Muscle of arm (tissue), 14 donors: ENCODE measurements at places on chromosomes 12 and 14. TPM values are rescaled to one million over a fixed set of nuclear protein-coding genes. Genes with fewer than 3 reads are reported as not detected.

ITGB7 gene
- polyA plus RNA-seq, result 4.2 TPM

GRCh38 chr12:51389302-51389999 lies 1.8 kb downstream of the GALNT6 start:
- no peak for DNase-seq

- DNase-seq, result no peak
Measured at GRCh38 chr12:2503036-2503435, 291.7 kb upstream of the FKBP4 start.

OTOGL gene
- 0.72 TPM for polyA plus RNA-seq

- DNase-seq, result no peak
Measured at GRCh38 chr14:34113005-34113511, 162.2 kb upstream of the EGLN3 start.

DNA sequence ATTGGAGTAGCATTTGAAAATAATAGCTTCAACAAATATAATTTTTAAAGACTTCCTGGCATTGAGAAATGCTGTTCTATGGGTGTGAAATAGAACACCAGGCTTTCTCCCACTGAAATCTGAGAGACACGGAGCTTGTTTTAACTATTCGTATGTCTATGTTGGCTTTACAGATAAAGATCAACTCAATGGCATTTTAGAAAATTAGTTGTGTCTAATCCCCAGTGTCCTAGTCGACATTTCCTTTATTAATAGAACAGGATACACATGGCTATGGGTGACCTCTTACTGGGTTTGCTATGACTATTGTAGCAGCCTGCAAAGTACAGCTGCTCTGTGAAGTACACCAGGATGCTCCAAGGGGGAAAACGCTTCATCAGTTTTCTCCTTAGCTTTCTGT lies 159.3 kb downstream of the SLC25A21 start:
- no peak for DNase-seq

PRKD1 gene
- 25.1 TPM for polyA plus RNA-seq

- no peak for DNase-seq
Measured at GRCh38 chr12:44546060-44546459, 330.1 kb downstream of the NELL2 start.

COQ10A gene
- 13.7 TPM for polyA plus RNA-seq

OR10G2 gene
- polyA plus RNA-seq, result not detected
